Stimulated activated CD8-positive, alpha-beta memory T cell treated with anti-CD3 and anti-CD28 coated beads, Interleukin-7, amount 100 ng/mL, for 24 hours (primary cell): ENCODE measurements at places on chromosomes 3 and 15.

- no peak for DNase-seq
These were observed 323.1 kb downstream of the ZPLD1 start for GRCh38 chr3:102757950-102758349.

DNA sequence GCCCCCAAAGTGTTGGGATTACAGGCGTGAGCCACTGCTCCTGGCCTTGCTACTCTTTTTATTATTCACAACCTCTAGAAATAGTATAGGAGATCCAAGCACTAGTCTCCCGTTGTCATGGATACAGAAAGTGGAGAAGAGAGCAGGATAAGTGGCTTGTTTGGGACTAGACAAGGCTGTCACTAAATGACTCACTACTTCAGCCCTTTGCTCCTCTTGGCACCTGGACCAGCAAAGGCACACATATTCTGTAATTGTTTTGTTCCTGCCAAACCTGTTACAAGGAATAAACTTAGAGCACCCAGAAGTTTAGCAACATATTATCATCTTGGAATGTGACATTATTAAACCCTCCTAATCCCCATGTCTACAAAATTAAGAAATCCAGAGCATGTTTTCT is 427.2 kb upstream of the THBS1 start:
- DNase-seq = no peak

DNA sequence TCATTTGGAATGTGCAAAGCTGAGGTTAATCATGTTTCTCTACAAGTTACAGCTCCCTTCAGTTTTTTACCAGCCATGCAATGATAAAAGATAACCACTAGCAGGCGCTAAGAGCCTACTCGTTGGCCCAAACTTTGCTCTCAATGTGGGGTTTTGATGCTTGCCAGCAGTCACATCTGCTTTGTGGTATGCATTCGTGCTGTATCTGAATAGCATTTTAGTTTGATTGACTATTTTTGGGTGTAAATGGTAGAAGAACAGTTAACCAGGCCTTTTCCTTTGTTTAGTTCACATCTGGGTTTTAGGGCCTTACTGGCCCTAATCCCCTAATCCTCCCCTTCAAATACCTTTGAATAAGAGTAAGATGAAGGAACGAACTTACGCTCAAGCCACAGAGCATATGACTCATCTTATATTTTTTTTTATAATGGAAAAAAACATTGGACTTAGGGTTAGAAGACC is 4.4 kb upstream of the CLDN11 start:
- no peak for DNase-seq

- no peak for DNase-seq
These were observed 200.0 kb downstream of the ZNF385D start for GRCh38 chr3:21551019-21551418.

DNA sequence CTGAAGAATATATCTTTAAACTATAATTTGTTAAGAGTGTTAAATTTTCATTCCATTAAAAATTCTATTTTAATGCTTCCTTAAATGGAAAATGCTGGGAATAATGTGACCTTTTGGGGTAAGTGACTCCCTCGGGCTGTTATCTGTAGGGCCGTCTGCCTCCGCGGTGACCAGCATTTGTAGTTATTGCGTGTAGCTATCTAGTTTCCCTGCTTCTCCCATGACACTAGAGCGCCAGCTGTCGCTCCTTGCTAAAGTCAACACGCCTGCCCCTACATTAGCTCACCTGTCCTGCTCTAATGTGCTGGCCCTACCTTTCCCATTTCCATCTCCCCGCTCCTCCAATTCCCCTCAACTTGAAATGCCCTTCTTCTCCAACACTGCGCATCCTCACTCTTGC is 12.4 kb upstream of the CHRM5 start:
- DNase-seq = no peak

DNA sequence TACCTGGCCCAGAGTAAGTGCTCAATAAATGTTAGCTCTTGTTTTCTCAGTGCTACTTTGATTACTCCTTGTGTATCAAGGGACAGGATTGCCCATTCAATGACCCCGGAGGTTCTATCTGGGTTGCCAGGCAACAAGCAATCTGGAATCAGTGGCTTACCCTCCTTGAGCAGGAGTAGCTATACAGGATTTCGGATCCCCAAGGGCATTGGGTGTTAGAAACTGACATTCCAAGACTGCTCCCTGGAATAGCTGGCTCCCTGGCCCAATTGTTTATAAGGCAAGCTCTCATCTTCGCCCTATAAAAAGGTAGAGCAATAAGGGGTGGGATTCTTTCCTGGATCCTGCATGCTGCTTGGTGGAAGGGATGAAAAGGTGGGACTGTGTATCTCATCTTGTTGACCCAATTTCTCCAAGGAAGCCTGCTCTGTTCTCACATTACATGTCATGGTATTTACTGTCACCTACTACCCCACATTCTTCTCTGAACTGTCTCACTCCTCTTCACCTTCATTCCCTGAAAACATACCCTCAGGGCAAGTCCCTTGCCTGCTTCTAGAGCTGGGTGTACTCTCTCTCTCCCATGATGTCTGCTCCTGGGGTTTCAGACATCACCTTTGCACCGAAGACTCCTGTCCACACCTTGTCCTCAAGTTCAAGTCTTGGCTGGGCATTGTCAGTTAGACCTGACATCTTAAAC is 26.4 kb upstream of the SCN10A start:
- no peak for DNase-seq

- DNase-seq = no peak
These were observed 281.3 kb downstream of the LPP start for GRCh38 chr3:188435266-188435665.
